ENCODE measurements at places on chromosomes 13 and 19. TPM values are rescaled to one million over a fixed set of nuclear protein-coding genes. Genes with fewer than 3 reads are reported as not detected.

GRCh38 chr13:109821103-109821502 lies 34.7 kb upstream of the IRS2 start:
- DNase-seq: no peak

Gene PSPN
- 0.69 TPM for total RNA-seq

GRCh38 chr13:105410602-105411001 lies 1124.9 kb downstream of the EFNB2 start:
- DNase-seq: peak; percentile 74

DNA sequence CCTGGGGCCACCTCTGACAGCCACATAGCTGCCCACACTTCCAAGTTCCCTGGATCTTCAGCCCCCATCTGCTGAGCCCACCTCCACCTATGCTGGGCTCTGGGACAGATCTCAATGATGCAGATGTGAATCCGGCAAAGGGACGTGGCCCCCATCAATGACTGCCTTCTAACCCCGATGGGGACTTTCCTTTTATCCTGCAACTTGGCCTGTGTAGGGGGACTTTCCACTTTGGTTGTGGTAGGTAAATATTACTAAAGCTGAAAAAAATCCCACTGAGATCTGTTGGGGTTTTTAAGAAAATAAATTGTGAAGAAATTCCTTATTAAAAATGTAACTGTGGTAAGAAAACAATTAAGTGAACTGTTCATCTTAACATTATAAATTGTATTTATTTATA lies 20.8 kb upstream of the ASPDH start:
- DNase-seq: no peak

DNA sequence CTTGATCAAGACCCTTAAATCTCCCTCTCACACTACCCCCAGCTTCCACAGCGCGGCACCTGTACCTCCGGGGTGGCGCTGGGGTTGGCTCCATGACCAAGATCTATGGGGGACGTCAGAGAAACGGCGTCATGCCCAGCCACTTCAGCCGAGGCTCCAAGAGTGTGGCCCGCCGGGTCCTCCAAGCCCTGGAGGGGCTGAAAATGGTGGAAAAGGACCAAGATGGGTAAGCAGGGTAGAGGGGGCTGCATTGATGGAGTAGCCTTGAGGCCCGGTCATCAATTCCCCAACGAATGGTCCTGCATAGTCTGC lies 8.1 kb upstream of the CD79A start:
- peak; percentile 37 for DNase-seq

DNA sequence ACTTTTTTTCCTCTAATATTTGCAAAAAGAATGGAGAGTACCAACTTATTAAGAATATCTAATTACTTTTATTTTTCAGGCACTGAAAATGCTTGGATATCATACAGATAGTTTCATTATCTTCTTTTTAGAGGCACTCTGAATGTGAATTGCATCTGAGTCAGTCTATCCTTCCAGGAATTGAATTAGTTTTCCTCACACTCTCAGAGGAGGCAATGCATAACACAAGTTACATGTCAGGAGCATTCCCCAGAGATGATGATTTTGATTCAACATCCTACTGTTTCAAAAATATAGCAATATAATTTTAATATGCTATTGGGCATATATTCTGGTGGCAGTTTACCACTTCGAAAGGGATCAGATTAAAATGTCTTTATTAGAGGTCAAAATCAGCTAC lies 1315.4 kb downstream of the PCDH9 start:
- no peak for DNase-seq

- no peak for DNase-seq
Measured at GRCh38 chr19:395467-395866, 13.5 kb downstream of the C2CD4C start.

Gene ZNF700
- total RNA-seq: 2.6 TPM

Measured in psoas muscle (tissue), 8 donors.